ENCODE measurements at places on chromosomes 3 and 15. TPM values are rescaled to one million over a fixed set of nuclear protein-coding genes. Genes with fewer than 3 reads are reported as not detected.
A peak's percentile ranks its signal among the peaks of the same experiment; 100 is the strongest.

The PLSCR5 gene
- total RNA-seq: not detected

The ACTRT3 gene
- total RNA-seq: 1.8 TPM

The GPD1L gene
- total RNA-seq: 17.8 TPM

- no peak for DNase-seq
Measured at GRCh38 chr15:31379042-31379441, 52.4 kb downstream of the KLF13 start.

GRCh38 chr3:89613241-89613640 is 505.8 kb downstream of the EPHA3 start:
- DNase-seq: no peak

GRCh38 chr15:72237853-72238224 is 6.8 kb upstream of the PKM start:
- no peak for DNase-seq

GRCh38 chr15:62649793-62650420 is 392.6 kb upstream of the TPM1 start:
- no peak for DNase-seq

- DNase-seq: peak; percentile 80
Measured at GRCh38 chr3:148991219-148992026, at the start of gene GYG1. GYG1 (plus strand) TSS chr3:148991540; CDS start chr3:148991641, 101 bp downstream.

DNA sequence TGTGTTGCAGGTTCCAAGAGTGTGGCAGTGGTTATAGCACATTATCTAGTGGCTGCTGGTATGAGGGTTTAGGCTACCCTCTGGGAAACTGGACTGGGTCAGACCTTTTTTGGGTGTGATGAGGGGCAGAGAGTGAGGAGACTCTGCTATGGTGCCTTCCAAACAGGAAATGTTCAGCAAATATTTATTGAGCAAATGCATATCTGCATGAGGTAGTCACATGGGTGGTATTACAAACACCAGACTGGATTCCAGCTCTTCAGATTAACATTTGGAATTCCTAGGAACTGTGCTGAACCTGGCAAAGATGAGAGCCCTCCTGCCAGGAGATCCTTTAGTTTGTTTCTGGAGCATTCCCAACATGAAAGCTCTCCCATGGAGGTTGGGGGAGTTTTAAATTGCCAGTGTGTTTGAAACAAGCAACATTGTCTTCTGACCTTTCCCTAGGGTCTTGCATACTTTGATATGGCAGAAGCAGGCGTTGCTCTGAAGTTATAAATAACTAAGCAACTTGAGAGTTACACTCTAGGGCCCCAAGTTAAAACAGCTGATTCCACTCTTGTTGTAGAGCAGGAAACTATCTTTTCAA is 341.2 kb upstream of the C2CD4B start:
- no peak for DNase-seq

DNA sequence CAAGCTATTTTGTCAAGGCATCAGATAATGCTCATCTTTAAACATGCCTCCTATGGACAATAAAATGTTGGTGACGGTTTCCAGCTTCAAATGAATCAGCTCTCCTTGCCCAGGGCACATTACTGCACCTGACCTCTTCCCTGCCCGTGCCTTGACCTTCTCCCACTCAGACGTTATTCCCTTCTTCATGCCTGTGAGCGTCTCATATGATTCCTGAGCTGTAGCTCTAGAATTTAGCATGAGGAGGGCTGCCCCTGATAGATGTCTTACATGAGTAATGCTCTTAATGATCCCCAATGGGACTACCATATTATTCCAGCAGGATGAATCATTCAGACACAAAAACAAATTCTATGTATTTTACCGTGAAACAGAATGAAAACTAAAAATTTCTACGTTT is 762.7 kb downstream of the ROBO1 start:
- no peak for DNase-seq

DNA sequence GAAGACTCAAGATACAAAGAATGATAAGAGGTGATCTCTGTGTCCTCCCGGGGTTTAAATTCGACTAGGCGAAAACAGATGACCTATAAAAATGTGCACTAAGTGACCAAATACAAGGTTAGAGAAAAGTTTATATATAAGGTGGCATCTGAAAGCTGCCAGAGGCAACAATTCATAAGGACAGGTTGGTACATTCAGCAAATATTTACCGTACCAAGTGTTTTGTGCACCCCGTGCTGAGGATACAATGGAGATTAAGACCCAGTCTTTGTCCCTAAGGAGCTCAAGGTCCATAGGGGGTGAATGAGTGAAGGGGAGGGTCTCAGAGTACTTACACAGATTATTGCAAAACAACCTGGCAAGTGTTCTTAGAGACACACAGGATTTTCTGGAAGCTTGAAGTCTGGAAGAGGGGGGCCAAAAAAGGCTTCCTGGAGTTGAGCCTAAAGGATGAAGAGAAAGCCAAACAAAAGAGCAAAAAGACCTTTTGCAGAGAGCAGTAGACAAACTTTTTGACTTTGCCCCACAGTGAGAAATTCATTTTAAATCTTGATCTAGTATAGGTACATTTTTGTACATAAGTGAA is 71.4 kb upstream of the LRIG1 start:
- DNase-seq: no peak
